Fibroblast of the aortic adventitia (primary cell): ENCODE measurements at places on chromosomes 4 and X.
A peak's percentile ranks its signal among the peaks of the same experiment; 100 is the strongest.

DNA sequence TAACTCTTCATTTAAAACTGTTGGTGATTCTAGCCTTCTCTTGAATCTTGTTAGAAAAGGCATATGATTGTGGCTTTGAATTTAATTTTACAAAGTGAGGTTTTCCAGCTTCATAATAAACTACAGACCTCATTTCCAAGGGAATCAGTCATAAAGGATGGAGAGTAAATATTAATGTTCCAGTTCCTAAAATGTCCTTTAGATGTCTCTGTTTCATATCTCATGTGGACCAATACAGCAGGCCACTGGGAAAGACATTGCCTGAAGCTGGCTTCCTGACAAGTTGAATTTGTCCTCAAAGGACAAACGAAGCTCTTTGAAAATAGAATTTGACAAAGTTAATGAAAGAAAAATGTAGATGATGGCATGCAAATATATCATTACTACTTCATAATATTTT lies 125.4 kb downstream of the ZNF330 start:
- peak; percentile 80 for DNase-seq

GRCh38 chr4:153522802-153523094 lies 56.6 kb downstream of the TMEM131L start:
- DNase-seq, result no peak

- DNase-seq, result no peak
Measured at GRCh38 chrX:40172401-40173142, 74.8 kb upstream of the BCOR start.

- DNase-seq, result no peak
Measured at GRCh38 chr4:48227662-48228061, 42.0 kb downstream of the TEC start.

DNA sequence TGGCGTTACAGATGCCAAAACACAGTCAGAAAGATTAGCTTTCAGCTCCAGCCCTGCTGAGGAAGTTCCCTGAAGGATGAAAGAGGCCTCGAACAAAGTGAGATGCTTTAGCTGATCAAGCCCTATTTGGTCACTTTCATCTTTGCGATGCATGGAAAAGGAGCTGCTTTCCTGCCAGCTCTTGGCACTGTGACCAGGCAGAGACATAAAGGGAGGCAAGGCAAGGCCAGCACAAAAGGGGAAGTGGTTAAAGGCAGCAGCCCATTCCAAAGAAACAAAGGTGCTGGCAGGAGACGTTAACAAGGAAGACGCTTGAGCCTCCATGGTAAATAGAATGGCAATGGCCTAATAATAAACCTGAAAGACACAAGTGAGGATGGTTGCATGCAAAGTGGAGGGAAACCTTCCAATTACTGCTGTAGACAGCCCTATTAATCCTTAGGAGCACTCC lies 617.1 kb upstream of the INTU start:
- DNase-seq, result no peak

DNA sequence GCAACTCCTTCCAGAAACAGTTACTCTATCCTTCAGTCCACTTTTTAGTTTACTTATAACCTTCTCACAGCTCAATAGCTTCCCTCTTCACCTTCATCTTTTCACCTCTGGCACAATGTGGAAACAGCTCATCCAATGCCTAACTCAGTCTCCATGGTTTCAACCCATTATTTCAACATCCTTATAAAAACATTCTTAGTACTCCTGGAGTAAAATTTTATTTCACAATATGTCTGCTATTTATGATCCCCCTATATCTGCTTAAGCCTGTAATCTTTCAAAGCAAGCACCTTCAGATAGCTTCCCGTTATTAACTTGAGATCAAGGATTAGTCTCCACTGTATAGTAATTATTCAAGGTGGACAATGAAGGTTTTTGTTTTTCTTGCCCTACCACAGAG lies 156.3 kb downstream of the GASK1B start:
- DNase-seq, result peak; percentile 76

DNA sequence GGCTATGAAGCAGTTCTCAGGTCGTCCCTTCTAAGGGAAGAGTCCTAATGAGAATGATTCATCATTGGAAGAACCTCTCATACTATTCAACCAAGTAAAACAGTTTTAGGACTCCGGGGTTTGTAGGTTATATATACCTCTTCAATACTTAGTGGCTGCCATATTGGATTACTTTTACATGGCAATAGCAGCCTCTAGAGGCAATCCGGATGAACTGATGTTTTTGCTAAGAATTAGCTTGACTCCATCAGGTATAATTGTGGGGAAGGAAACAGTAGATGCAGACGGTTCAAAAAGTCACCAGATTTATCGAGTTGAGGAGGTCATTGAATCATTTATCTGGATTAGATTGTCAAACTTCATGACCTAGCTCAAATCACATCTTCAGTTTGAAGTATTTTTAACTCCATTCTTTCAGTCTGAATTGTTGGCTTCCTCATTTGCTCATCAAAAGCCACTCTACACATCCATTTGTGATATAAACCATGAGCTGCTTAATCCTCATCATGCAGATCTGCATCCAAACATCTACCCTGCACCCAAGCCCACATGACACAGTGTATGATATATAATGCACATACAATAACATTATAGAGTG lies 28.4 kb downstream of the GUCY1B1 start:
- peak; percentile 70 for DNase-seq

GRCh38 chr4:162644346-162644745 lies 480.5 kb upstream of the FSTL5 start:
- no peak for DNase-seq

GRCh38 chrX:108132876-108133275 lies 41.3 kb downstream of the ATG4A start:
- DNase-seq, result no peak

- DNase-seq, result no peak
Measured at GRCh38 chr4:31917334-31917733, 1197.2 kb downstream of the PCDH7 start.

DNA sequence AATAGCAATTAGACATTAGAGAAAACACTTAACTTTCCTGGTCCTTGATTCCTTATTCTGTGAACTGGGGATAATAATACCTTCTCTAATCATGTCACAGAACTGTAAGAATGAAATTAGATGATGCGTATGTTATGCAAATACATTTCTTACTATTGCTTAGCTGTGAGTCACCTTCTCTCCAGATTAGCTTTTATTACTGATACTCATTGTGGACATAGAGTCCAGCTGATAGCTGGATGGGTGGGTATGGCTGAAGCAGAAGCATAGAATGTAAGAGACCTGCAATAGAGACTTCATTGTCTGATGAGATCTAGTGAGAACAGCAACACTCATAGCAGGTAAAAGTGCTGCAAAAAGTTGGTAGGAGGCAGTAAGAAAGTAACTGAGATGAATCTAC lies 437.2 kb upstream of the ZFP42 start:
- no peak for DNase-seq

GRCh38 chr4:48133669-48134068 lies 381 bp downstream of the TXK start:
- DNase-seq, result peak; percentile 29

- no peak for DNase-seq
Measured at GRCh38 chr4:146238107-146238506, 23.8 kb downstream of the REELD1 start.

GRCh38 chr4:134201216-134202161 lies at the start of gene PABPC4L:
Gene PABPC4L, minus strand, starts transcription at chr4:134201789. Its CDS starts 770 bp downstream, at chr4:134201019.
- peak; percentile 8 for DNase-seq

- DNase-seq, result no peak
Measured at GRCh38 chrX:56268888-56269287, 36.7 kb downstream of the KLF8 start.

GRCh38 chr4:122458625-122459024 lies 2.1 kb upstream of the IL2 start:
- DNase-seq, result peak; percentile 4

- DNase-seq, result no peak
Measured at GRCh38 chr4:127957105-127957504, 7.9 kb downstream of the MFSD8 start.

DNA sequence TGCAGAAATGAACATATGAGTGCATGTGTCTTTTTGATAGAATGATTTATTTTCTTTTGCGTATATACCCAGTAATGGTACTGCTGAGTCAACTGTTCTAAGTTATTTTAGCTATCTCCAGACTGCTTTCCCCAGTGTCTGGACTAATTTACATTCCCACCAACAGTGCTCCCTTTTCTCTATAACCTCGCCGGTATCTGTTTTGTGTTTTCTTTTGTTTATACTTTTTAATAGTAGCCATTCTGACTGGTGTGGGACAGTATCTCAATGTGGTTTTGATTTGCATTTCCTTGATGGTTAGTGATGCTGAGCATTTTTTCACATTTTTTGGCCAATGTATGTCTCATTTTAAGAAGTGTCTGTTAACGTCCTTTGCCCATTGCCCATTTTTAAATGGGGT lies 218.6 kb upstream of the KCNIP4 start:
- no peak for DNase-seq

DNA sequence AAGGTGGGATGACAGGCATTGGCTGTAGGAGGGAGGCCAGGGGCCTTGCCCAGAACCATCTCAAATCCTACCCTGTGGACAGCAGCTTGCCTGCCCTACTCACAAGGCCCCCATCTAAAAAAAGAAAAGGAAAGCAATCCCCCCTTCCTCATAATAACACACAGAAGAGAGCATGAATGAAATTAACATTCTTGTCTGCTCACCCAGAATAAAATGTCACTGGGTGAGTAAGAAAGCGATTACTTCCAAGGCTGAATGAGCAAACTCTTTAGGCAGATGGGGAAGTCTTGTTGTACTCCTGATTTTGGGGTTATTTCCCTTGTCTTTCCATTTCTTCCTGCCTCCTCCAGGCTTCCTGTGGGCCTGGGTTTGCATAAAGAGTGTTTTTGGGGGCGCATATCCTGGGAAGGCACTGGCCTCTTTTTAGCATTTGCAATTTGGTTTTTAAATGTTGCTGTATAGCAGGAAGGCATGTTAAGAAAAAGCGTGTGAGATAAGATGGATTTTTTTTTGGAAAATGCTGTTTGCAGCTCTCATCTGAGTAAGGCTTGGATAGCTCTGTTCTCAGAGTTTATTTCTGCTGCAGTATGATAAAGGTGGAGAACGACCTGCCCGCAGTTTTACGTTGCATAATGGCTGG lies 248.3 kb upstream of the GATB start:
- DNase-seq, result no peak
